ENCODE measurements at places on chromosomes 12 and 14.

DNA sequence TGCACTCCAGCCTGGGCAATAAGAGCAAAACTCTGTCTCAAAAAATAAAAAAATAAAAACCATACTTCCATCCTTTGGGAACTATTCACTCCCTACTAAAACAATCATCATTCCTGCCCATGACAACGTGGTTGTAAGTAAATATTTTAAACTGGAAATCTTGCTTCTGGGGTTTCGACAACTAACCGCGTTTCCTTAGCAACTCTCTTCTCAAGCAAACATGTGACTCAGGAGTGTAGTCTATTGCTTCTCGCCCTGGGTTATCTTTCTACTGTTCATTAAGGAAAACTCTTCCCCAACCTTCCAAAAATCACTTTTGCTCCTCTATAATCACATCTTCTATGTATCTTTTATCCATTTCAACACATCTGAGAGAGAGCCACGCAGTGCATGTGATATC is 21.8 kb downstream of the APPL2 start:
- DNase-seq = peak; percentile 52

DNA sequence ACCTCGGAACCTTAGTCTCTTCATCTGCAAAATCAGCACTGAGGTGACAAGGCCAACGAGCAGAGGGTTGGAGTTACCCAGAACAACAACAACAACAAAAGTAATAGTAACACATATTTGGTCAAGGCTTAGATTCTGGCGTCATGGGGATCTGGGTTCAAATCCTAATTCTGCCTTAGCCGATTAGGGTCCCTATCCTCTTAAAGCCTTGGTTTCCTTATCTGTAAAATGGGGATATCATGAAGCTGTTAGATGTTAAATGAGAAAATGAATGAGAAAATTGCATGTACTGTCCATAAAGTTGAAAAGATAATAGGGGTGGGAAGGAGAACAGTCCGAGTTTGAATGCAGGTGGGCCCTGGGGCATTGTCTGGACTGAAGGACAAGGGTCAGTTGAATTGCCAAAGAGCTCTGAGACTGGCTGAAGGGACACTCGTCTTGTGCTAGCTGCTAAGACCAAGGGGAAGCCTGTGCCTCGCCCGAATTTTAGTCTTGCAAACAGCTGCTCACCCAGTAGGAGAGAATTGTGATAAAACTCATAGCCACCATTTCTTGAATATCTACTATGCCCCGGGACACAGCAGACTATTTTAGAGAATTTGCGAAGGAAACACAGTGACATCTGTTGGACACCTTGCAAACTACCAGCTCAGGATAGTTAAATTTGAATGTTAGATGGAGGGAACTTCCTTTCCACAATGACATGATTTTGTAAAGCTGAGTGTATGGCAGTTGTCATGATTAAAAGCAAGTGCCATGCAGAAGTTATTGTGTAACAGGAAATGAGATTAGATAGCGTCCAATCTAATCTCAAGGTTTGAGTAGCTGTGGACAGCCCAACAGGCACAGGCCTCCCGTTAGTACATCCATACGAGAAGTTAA is 6.8 kb upstream of the HNF1A start:
- peak; percentile 85 for DNase-seq

DNA sequence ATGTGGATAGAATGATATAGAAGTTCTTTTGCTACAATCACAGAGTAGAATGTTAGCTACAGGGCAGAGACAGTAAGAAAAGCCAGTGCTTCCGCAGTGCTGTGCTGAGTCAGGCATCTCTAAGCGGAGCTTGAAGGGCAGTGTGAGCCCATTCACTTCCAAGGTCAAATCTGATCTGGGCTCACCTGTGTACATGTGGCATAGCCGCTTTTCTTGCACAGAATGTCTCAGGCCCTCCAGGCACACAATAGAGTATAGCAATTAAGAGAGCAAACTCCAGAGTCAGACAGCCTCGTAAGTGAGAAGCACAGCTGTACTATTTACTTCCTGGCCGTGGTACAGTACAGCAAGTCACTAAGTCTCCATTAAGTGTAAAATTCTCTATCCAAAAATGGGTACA is 26.8 kb downstream of the CORO1C start:
- DNase-seq = no peak

- no peak for DNase-seq
Measured at GRCh38 chr12:74780182-74780849, 242.7 kb downstream of the ATXN7L3B start.

DNA sequence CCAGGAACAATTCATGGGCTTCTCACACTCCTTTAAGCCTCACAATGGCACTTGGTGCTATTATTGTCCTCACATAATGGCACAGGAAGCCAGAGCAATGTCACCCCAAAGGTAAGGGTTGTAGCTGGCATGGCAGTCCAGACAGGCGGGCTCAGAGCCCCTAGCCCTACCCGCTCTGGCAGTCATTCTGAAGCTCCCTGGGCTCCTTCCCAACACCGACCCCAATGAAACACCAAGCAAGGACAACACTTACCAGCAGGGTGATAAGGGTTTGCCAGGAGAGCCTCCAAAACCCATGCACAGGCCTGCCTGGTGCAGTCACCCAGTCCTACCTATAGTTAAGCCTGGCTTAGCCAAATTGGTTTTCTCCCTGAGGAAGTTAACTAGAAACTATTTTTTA is 30.8 kb downstream of the MAX start:
- DNase-seq = no peak

DNA sequence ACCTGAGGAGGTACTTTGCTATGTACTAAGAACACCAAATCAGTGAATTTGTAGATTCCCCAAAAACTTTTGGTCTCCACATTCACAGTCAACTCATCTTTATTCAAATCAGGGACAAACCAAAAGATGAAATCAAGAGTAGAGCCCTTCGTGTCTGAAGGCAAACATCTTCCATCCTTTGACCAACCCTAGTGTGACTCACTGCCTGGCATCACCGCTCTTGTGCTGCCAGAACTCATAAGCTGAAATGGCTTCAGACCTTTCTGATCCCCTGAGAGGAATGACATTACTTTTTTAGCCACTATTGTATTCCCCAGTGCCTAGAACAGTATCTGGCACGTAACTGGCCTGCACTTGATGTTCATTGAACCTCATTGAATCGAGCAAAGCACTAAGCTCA is 50.1 kb downstream of the GOLGA5 start:
- peak; percentile 12 for DNase-seq

GRCh38 chr12:68378872-68379606 is 46.9 kb upstream of the MDM1 start:
- peak; percentile 34 for DNase-seq

- DNase-seq = peak; percentile 8
Measured at GRCh38 chr12:107903341-107904061, 129.0 kb downstream of the ASCL4 start.

DNA sequence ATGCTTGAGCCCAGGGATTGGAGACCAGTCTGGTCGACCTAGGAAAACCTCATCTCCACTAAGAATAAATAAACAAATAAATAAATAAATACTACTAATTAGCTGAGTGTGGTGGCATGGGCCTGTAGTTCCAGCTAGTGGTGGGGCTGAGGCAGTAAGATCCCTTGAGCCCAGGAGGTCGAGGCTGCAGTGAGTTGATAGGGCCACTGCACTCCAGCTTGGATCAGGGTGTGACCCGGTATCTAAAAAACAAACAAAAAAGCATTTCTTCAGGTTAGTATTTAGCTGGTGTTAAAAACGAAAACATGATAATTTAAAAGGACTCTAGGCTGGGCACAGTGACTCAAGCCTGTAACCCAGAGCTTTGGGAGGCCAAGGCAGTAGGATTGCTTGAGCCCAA is 1.2 kb upstream of the FGD4 start:
- DNase-seq = no peak

DNA sequence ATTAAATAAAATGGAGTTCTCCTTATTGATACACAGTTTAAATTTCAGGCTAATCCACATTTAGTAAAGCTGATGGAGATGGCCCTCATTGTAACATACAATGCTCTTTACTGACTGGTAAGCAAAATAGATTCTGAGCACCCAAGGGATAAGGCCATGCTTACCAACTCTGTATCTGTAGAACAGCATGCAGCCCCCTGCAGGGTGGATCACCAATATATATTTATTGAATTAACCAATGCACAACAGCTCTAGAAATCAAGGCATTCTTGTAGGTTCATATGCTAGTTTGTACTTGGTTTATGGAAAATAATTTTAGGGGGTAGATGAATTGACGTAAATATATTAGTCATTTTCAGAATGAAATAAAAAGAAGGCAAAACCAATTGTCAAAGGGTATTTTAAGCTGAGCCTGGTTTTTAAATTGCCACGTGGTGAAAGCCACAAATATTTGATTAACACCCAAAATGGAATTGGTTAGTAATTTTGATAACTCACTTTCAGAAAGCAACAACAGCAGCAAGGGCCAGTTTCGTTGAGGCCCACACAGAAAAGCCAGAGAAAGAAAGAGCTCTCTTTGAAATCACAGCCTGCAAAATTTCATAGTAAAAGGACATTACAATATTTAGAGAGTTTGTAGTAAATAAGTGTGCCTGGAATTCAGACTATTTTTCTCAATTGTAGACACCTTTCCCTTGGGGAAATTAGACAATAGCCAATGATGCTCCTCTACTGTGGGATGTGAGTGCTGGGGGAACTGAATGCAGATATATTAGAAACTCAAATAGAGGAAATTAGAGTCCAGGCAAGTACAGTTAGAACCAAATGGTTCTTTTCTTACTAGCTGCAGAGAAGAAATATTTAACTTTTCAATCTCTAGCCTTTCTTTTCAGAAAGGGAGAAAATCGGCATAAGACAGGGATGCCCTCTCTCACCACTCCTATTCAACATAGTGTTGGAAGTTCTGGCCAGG is 216.2 kb upstream of the ABCD2 start:
- DNase-seq = no peak

DNA sequence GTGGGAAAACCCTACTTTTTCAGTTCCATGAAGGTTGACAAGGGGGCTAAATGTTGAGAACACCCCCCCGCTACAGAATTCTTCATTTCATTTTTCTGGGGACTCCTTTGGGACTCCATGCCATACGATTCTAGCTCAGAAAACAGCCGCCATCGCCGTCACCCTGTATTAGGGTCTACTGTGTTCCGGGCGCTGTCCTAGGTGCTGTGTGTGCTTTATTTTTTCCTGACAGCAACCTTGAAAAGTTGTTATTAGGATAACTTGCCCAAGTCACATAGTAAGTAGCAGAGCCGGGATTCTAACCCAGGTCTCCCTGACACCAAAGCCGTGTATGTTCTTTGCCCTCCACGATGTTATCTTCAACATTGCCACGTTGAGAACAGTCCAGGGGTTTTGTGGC is 55.1 kb downstream of the IQSEC3 start:
- DNase-seq = no peak

GRCh38 chr12:1859643-1860042 is 39.3 kb downstream of the LRTM2 start:
- no peak for DNase-seq

DNA sequence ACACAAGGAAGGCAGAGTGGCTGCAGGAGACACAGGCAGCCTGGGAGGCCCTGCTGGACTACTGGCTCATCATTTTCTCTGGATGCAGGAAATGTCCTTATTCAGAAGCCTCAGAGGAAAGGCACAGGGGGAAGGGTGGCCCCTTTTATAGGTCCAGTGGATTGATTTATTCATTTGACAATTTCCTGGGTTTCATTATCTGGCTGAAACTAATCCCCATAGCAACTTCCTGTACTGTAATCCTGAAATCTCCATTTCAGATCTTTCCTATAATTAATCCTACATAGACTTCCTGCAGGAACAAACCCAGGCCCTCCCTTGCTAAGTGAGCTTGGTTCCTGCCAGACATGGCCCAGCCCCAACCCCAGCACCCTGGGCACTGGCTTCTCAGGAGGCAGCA is 23.0 kb downstream of the KRT76 start:
- DNase-seq = no peak

GRCh38 chr14:80940146-80940545 is 1.4 kb downstream of the CEP128 start:
- DNase-seq = no peak

DNA sequence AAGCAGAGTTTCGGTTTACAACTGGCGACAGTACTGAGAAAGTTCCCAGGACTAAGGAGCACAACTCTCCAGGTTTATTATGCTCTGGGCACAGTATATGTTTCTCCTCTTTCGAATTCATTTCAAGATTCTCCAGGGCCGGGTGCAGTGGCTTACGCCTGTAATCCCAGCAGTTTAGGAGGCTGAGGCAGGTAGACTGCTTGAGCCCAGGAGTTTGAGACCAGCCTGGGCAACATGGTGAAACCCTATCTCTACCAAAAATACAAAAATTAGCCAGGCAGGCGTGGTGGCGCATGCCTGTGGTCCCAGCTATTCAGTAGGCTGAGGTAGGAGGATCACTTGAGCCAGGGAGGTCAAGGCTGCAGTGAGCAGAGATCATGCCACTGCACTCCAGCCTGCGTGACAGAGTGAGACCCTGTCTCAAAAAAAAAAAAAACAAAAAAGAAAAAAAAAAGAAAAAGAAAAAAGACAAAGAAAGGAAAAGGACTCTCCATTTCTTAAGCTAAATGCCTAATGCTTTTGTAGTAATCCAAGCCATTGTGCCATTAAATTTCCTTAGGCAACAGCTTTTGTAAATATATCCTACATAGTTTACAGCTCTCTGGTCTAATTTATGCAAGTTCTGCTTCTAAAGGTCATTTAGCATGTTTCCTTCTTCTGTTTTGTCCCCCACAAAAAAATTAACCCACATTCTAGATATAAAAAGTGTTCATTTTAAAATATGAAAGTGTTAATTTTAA is 34.8 kb downstream of the ATL1 start:
- DNase-seq = no peak

GRCh38 chr14:51094282-51094821 is 553 bp downstream of the TRIM9 start:
- no peak for DNase-seq

GRCh38 chr12:42786400-42787148 is 197.0 kb upstream of the PRICKLE1 start:
- no peak for DNase-seq

- peak; percentile 54 for DNase-seq
Measured at GRCh38 chr12:52741375-52742195, 35.6 kb downstream of the KRT76 start.

- DNase-seq = no peak
Measured at GRCh38 chr14:33866425-33867088, 84.3 kb downstream of the EGLN3 start.
